ENCODE measurements at places on chromosomes 12 and 14.
A peak's percentile ranks its signal among the peaks of the same experiment; 100 is the strongest.

DNA sequence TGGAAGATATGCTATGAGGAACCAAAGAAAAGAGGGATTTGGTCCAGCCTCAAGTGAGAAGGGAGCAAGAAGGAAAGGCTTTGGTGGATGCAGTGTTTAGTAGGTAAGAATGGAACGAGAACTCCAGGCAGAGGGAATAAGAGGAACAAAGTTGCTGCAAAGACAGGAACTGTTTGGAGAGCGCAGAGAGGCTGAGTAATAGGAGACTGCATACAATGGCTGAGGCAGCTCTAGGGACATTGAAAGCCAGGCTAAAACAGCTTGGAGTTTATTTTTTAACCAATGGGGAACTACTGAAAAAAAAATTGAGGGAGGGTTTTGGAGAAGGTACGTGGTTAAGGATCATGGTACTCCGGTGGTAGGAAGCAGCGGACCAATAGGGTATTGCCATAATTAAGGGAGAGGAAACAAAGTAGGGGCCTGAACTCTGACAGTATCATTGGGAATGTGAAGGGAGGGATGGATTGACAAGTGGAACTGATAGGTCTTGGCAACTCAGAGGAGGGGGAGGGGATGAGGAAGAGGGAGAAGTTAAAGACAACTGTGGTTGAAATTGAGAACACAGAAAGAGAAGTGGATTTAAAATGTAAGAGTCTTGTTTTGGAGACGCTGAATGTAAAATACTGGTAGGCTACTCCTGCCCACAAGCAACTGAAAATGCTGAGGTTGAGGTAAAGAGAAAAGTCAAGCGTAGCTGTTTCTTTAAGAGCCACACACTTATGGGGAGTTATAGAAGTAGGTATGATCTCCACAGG lies 4.8 kb downstream of the ASCL4 start:
- DNase-seq, result no peak

DNA sequence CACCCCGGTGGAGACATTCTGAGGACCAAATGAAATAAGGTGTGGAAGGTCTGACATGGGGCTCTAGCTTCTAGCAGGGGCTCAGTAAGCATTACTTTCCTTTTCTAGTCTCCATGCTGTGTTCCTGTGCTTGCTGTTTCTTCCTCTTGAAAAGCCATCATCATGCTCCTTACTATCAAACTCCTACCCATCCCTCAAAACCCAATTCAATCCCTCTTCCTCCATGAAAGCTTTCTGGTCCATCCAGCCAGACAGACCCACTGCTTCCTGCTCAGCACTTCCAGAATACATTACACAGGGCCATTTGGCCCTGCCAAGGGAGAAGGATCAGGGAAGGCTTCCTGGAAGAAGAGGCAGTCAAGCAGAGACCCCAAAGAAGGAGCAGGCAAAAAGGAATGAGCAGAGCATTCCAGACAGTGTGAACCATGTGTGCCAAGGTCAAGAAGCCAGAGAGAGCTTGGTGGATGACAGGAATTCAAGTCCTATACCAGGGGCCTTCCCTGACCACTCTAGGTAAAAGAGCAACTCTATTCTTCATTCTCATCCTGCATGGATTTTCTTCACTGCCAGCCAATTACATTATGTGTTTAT lies 59.5 kb downstream of the NUAK1 start:
- DNase-seq, result no peak

DNA sequence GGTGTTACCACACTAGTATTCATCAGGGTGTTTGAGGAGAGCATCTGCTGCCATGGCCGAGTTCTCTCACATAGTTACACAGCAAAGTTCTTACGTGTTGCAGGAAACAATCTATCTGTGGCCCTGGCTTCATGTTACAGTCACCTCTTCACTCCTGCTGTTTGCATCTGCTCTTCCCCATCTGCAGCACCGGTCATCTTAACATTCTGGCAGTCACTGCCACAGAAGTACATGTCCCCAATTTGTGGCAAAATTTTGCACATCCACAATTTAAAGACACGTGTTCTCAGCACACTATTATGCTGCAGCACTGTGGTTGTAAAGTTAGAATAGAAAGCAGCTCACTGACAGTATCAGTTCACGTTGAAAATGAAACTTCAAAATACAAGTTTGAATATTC lies 23.2 kb downstream of the MAPK1IP1L start:
- DNase-seq, result no peak

DNA sequence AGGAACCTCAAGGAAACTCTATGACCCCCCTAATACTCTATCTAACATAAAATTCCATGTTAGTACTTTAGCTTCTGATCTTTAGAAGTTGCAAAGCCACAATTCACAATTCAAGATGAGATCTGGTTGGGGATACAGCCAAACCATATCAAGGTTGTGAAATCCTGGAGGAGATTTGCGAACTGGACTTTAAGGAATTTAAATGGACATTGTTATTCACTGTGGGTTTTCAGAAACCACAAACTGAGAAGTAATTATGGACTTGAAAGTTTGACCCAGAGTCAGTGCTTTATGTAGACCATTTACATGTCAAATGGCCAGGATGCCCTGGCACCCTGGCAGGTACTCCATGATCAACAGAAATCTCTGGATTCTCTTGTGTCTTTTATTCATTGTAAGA lies 14.2 kb upstream of the CDKL1 start:
- no peak for DNase-seq

GRCh38 chr12:5806371-5807089 lies 138.5 kb downstream of the ANO2 start:
- no peak for DNase-seq

DNA sequence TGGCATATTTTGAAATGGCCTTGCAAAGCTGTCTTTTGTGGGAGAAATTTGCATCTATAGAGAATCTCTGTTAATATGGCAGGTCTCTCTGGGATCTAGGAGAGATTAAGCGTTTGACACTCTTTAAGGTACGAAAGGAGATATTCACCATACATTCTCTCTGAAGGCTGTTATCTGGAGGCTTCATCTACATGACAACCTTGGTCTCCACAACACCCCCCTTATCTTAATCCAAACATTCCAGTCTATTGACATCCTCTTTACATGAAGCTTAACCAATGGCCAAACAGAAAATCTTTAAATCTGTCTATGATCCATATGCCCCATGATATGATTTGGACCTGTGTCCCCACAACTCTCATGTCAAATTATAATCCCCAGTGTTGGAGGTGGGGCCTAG lies 137.4 kb downstream of the DERA start:
- DNase-seq, result no peak

DNA sequence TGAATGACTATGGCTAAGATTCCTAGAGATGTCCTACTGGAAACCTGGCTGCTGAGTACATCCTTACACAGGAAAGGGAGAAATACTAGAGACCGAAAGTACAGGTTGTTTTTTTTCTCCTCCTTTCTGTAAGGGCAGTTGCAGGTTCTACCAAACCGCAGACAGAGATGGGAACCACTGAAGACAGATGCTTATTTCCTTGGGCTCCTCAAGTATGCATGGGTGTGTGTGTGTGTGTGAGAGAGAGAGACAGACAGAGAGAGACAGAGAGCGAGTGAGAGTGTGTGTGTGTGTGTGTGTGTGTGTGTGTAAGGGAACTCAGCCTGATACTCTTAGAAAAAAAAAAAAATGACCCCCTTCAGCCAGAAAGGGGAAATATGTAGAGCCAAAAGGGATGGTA lies 42.5 kb downstream of the MAP4K5 start:
- DNase-seq, result no peak

- DNase-seq, result peak; percentile 42
Measured at GRCh38 chr12:88579161-88579517, 1.1 kb downstream of the KITLG start.

DNA sequence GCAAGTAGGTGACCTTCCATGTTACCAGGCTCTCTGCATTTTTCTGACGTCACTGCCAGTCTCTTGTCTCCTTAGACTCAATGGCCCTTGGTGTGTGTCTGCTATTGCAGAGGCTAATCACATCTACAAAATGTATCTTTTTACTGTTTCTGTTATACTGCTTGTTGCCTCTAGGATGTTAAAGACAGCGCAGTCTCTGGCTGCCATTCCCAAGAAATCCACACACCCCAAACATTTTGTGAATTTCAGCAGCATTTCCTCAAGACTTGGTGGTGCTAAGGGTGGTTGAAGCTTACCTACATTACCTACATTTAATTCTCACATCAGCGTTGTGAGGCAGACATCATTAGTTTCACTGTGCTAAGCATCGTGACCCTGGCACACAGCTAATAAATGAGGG lies 87.2 kb downstream of the C12orf75 start:
- DNase-seq, result no peak

GRCh38 chr14:54148251-54148650 lies 191.6 kb upstream of the BMP4 start:
- DNase-seq, result no peak

- DNase-seq, result no peak
Measured at GRCh38 chr12:5586201-5586600, 154.3 kb downstream of the NTF3 start.

- no peak for DNase-seq
Measured at GRCh38 chr12:50016501-50017475, 8.5 kb downstream of the RACGAP1 start.

- no peak for DNase-seq
Measured at GRCh38 chr12:130335517-130336392, 1.9 kb upstream of the PIWIL1 start.

Measured in left colon (tissue), 2 donors.